Activated CD4-positive, alpha-beta T cell treated with anti-CD3 and anti-CD28 coated beads, Interleukin-2, amount 50 U/mL, for 1 hour (primary cell): ENCODE measurements at places on chromosomes 1 and 21.

DNA sequence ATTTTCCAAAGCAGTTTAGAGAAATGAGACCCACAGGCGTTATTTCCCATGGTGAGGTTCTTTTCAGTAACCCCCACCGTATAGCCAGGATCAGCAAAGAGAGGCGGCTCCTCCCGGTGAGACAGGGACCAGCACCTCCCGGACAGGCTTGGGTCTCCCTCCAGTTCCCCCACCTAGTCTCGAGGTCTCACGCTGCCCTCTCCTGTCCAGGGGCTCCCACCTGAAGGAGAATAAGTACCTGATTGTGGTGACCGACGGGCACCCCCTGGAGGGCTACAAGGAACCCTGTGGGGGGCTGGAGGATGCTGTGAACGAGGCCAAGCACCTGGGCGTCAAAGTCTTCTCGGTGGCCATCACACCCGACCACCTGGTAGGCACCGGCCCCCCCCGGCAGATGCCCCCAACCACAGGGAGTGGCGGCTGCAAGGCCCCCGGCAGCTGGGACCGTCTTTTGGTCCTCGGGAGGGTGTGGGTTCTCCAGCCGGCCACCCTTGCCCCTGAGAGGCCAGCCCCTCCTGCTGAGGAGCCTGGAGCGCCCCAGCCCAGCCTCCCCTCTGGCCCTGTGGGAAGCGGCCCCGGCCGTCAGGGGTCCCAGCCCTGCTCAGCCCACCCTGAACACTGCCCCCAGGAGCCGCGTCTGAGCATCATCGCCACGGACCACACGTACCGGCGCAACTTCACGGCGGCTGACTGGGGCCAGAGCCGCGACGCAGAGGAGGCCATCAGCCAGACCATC is 4.9 kb downstream of the COL6A1 start:
- no peak for DNase-seq

GRCh38 chr1:207025146-207025880 is 7.2 kb downstream of the C1orf116 start:
- no peak for DNase-seq

DNA sequence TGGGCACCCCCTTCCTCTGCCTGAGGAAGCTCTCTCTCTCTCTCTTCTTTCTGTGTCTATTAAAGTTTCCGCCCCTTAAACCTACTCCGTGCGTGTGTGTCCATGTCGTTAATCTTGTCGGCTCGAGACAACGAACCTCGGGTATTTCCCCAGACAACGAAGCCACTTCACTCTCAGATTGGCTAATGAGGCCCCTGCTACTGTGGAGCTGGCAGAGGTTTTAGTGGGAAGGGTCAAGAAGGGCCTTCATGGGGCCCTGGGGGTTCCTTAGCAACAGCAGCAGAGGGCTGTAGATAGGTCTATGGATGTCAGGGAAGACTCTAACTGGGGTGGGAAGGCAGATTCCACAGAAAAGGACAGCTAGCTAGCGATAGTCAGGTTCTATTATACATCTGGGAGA is 239.8 kb upstream of the RAB4A start:
- DNase-seq: no peak

DNA sequence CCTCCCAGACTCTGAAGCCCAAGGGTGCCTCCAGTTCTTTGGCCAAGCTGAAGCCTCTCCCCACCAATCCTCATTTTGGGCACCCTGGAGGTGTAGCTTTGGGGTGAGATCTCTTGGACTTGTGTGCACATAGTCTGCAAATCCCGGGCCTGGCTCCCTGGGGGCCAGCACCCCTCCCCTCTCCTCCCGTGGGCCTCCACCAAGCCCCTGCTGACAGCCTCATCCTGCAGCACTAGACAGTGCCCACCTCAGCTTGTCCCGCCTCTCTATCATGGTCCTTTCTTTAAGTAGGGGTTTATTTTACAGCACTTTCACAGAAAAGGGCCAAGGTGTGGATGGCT is 3.2 kb downstream of the GJC2 start:
- DNase-seq: no peak

DNA sequence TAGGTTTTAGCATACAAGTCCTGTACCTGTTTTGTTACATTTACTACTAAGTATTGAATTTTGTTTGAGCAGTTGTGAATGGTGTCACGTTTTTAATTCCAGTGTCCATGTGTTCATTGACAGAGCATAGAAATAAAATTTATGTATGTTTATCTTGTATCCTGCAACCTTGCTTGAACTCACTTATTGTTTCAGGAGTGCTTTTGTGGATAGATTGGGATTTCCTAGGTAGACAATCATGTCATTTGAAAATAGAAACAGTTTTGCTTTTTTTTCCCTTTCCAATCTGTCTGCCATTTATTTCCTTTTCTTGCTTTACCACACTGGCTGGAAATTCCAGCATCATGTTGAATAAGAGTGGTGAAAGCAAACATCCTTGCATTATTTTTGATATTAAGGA is 15.0 kb upstream of the ABCG1 start:
- DNase-seq: no peak

GRCh38 chr1:15684468-15685291 is 560 bp downstream of the PLEKHM2 start:
- DNase-seq: peak; percentile 23

DNA sequence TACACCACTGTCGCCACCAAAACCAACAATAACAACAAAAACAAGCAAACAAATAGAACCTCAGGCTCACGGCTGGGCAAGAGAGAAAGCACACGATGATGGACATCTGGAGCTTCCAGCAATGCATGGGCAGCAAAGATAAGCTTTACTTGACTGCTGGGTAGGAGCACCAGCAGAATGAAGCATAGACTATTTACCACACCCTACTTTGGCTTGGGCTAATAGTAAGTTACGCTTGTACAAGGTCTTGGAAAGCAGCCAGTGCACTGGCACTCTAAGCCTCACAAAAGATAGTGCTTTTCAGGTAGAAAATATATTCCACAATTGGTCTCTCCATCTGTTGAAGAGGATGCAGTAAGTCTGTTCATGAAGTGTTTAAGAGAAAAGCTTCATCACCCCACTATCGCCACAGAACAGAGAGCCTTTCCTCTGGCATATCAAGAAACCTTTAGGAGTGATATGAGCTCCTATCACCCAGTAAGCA is 13.6 kb downstream of the ADIPOR1 start:
- DNase-seq: no peak

DNA sequence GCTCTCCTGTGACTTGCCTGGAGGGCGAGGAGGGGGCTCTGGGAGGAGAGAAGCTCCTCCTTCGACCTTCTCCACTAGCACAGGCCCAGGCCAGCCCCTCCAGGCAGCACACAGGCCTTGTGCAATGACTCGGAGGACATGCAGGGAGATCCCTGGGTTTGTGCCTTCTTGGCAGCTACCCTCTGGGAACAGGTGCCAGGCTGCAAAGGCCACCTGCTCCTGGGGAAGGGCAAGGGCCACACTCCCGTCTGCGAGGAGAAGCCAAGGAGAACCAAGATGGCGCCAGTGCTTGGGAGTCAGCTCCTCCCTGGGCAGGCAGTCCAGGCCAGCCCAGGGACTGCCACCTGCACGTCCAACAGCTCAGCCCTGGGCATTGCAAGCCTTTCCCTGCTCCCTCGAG is 15.3 kb downstream of the CASZ1 start:
- DNase-seq: no peak

GRCh38 chr1:222335586-222335985 is 212.3 kb downstream of the HHIPL2 start:
- DNase-seq: no peak

DNA sequence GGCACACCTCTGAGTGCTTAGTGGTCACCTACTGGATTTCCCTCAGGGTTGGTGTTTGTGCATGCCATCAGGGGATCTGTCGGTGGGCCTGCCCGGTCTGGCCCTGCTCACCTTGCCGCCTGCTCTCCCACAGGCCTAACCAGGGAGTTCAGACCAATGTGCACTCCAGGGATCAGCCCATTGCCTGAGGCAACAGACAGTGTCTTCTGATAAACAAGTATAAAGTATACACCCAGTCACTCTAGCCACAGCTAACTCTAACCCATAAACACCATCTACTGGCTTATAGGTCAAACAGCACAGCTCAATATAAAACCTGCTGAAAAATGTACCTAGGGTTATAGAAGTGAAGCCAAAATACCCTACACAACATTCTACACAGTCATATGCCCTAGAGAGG is 1300.0 kb downstream of the PLA2G4A start:
- DNase-seq: no peak

- no peak for DNase-seq
Observed at GRCh38 chr1:206651014-206651413, 15.7 kb downstream of the DYRK3 start.

- DNase-seq: no peak
Observed at GRCh38 chr1:159929155-159930051, 4.1 kb upstream of the TAGLN2 start.

DNA sequence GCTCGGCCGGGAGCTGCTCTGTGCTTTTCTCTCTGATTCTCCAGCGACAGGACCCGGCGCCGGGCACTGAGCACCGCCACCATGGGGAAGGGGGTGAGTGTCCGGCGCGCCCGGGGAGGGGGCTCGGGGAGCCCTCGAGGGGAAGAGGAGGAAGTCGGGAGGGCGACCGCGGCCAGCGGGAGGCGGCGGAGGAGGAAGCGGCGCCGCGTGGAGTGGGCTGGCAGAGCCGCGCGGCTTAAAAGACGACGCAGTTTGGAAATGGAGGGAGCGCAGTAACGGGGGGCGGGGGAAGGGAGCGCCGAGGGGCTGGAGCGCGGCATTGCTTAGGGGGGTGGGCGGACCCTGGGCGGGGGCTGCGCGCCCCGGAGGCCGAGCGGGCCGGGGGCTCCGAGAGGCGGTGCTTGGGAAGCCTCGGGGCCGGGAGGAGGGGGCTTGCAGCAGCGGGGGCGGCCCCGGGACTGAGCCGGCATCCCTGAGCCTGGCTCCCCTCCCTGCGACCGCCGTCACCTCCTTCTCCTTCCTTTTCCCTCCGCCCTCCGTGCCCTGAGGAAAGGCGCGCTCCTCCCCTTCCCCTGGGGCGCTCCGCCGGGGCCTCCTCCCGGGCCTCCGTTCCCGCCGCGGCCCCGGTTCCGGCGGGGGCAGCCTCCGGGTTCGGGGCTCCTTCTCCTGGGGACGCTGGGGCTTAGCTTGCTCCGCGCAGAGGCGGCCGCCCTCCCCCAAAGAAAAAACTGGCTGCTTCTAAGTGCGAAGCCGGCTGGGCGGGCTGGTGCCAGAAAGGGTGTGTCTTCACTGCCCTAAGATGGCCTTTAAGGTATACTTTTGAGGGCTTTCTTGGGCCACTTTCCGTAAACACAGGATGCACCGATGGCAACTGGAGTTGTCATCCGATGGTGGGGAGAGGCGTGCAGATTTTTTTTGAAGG is 648 bp downstream of the ATP1A1 start:
- DNase-seq: peak; percentile 51
